ENCODE measurements at places on chromosomes 7 and 10.
A peak's percentile ranks its signal among the peaks of the same experiment; 100 is the strongest.

DNA sequence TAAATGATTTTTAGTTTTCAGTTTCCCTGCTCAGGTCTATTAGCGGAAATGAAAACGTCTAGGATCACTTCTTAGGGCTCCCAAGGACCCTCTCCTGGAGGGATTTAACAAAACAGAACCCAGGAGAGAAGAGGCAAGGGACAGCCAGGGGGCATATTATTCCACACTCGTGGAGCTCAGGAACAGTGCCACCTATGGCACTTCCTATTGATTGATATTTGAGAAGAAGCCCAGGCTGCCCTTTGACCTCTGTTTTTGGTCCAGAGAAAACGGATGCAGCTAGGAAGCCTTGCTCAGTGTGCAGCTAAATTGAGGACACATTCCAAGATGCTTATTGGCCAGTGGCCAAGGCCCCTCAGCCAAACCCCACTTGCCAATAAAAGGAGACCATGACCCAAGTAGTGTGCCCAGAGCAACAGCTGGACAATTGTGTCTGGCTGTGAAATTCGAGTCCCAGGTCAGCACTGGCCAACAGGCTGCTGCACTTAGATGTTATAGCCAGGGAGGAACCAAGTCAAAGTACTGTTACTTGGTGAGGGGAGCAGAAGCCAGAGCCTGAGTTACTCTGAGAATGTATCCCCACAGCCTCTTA lies 24.0 kb upstream of the GPNMB start:
- H3K27me3 ChIP-seq: no peaks in the 10 kb centered on the region
- H3K27ac ChIP-seq: no peak overlapping the region
- no peaks in the 10 kb centered on the region for H3K4me1 ChIP-seq
- no peak for DNase-seq
- H3K36me3 ChIP-seq: no peaks in the 10 kb centered on the region
- no peak overlapping the region for H3K4me3 ChIP-seq

DNA sequence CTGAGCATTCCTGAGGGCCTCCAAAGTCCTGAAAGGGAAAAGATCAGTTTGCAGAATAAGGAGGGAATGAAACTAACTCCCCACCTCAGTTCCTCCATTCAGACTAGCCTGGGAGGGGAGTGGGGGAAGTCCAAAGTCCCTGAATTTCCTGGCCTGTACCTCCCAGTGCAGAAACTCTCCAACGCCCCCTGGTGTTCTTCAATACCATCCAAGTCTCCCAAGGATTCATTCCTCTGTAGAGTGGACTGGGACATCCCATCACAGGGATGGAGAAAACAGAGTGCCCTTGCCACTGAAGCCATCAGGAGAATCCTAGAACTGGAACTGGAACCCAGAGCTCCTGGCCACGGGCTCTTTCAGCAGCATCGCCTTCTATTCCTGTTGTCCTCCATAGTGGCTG lies 1.6 kb upstream of the COL13A1 start:
- H3K27me3 ChIP-seq: peaks cover 16% of the 10 kb centered on the region
- H3K4me3 ChIP-seq: no peak overlapping the region
- no peaks in the 10 kb centered on the region for H3K4me1 ChIP-seq
- no peak overlapping the region for H3K27ac ChIP-seq
- no peaks in the 10 kb centered on the region for H3K36me3 ChIP-seq

- H3K4me1 ChIP-seq: no peaks in the 10 kb centered on the region
- no peak overlapping the region for H3K27ac ChIP-seq
- H3K4me3 ChIP-seq: no peak overlapping the region
- DNase-seq: peak; percentile 5
- H3K36me3 ChIP-seq: no peaks in the 10 kb centered on the region
Measured at GRCh38 chr7:154744256-154744860, 258.6 kb downstream of the PAXIP1 start.

DNA sequence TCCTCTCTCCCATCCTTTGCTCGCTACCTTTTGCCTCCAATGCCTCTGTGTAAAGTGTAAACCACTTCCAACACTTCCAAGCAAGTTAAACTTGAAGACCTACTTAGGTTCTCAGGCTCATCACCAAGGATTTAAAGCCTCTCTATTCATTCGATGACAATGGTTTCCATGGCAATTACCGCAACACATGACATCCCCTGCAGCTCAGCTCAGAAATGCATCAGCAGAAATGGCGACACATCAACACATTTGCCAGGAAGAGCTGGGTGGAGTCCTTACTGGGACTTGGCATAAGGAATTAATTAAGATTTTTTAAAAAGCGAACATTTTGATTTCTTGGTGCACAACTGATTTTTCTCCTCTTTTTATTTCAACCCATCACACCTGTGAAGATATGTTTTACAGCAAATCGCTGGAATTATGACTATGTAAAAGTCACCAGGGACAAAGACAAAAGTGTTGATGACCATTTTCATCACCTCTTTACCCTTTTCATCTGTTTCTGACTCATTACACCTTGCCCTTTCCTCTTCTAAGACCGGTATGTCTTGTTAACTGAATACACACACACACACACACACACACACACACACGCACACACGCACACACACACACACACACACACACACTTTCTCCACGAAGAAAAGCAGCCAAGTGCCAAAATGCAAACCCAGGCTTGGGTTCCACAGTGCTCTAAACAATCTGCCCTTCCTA lies 453.4 kb upstream of the CELF2 start:
- no peaks in the 10 kb centered on the region for H3K4me1 ChIP-seq
- H3K27ac ChIP-seq: no peak overlapping the region
- no peaks in the 10 kb centered on the region for H3K36me3 ChIP-seq
- no peak for DNase-seq
- H3K27me3 ChIP-seq: no peaks in the 10 kb centered on the region

DNA sequence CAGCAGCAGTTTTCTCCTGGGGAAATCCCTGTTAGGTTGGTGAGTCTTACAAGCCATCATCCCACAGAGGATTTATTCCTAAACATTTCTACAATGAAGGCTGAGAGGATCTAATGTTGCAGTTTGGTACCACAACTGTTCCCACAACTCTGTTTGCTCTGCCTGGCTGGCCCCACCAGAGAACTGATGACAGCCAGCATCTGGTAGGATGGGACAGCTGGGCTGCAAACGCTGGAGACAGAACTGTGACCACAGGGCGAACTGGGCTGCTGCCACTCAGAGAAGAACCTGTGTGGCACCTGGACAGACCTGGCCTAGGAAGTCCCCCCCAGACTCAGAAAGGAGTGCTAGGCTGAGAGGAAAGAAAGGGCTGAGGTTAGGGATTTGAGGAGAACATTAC lies 94.8 kb downstream of the CALN1 start:
- H3K4me1 ChIP-seq: no peaks in the 10 kb centered on the region
- H3K4me3 ChIP-seq: no peak overlapping the region
- no peak overlapping the region for H3K27ac ChIP-seq
- no peaks in the 10 kb centered on the region for H3K36me3 ChIP-seq

- H3K27me3 ChIP-seq: no peaks in the 10 kb centered on the region
- H3K27ac ChIP-seq: no peak overlapping the region
- no peak overlapping the region for H3K4me3 ChIP-seq
- no peaks in the 10 kb centered on the region for H3K4me1 ChIP-seq
- DNase-seq: no peak
Measured at GRCh38 chr10:93656155-93656554, 43.8 kb downstream of the PDE6C start.

GRCh38 chr7:122006687-122007086 lies 133.7 kb downstream of the PTPRZ1 start:
- H3K27ac ChIP-seq: no peak overlapping the region
- H3K36me3 ChIP-seq: no peaks in the 10 kb centered on the region
- DNase-seq: no peak
- H3K4me3 ChIP-seq: no peak overlapping the region
- H3K4me1 ChIP-seq: no peaks in the 10 kb centered on the region
- no peaks in the 10 kb centered on the region for H3K27me3 ChIP-seq

GRCh38 chr10:130470973-130471372 lies 334.8 kb downstream of the GLRX3 start:
- DNase-seq: no peak
- H3K4me3 ChIP-seq: no peak overlapping the region
- no peaks in the 10 kb centered on the region for H3K27me3 ChIP-seq
- no peaks in the 10 kb centered on the region for H3K4me1 ChIP-seq
- no peak overlapping the region for H3K27ac ChIP-seq

DNA sequence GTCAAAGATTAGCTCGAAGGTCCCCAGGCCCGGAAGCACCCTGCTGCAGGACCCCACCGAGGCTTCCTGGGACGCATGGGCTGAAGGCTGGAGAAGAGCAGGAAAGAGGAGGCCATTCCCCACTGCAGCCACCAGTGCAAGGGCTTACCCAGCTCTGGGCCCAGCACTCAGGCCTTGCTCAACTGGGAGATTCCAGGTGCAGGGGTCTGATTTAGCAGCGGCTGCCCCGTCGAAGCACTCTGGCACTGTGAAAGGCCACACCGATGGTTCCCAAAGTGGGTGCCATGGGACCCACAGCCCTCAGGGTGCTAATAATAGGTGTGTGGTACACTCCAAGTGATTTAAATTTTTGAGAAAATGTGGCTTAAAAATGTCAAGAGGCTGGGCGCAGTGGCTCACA lies 130.9 kb downstream of the OAT start:
- H3K27me3 ChIP-seq: no peaks in the 10 kb centered on the region
- no peak for DNase-seq
- H3K36me3 ChIP-seq: no peaks in the 10 kb centered on the region
- H3K4me1 ChIP-seq: no peaks in the 10 kb centered on the region
- H3K27ac ChIP-seq: no peak overlapping the region

GRCh38 chr10:84177541-84178141 lies 4.0 kb downstream of the GPR15LG start:
- H3K36me3 ChIP-seq: no peaks in the 10 kb centered on the region
- DNase-seq: peak; percentile 84
- H3K4me1 ChIP-seq: peaks cover 29% of the 10 kb centered on the region
- H3K27me3 ChIP-seq: no peaks in the 10 kb centered on the region

DNA sequence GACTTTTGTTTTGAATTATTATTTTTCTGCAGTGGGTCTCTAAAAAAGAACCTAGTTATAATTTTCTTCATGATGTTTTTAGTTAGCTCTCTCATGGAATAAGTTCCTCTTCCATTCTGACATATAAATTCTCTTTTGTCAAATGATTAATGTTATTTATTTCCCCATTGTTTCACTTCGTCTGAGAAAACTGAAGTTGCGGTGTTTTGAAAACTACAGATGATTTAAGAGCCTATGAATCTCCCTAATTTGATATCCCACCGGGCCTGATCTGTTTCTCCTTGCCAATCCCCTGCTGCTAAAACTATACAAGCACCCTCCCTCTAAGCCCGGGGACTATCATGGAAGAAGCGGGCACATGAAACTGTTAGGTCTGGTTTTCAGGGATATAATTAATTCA lies 41.4 kb downstream of the HTR7 start:
- no peaks in the 10 kb centered on the region for H3K27me3 ChIP-seq
- no peak overlapping the region for H3K4me3 ChIP-seq
- no peak for DNase-seq
- no peak overlapping the region for H3K27ac ChIP-seq

- H3K4me1 ChIP-seq: no peaks in the 10 kb centered on the region
- DNase-seq: no peak
- no peak overlapping the region for H3K4me3 ChIP-seq
Measured at GRCh38 chr7:148598351-148598750, 7.8 kb downstream of the C7orf33 start.

DNA sequence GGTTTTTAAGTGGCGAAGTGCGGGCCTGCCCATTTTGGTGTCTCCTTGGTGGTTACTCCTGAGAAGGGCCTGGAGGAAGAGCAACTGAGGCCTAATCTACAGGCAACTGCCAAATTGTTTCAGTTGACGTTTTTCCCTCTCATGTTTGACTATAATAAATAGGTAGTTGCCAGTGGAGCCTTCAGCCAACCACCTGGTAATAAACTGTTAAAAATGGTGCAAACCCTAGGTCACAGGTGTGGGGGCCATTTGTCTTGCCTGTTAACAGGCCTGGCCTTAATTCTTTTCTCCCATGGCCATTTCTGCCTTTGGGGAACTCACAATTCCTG lies 3.7 kb downstream of the IKZF1 start:
- no peaks in the 10 kb centered on the region for H3K36me3 ChIP-seq
- H3K27me3 ChIP-seq: no peaks in the 10 kb centered on the region
- peak overlapping the region; percentile 86 for H3K27ac ChIP-seq
- no peak for DNase-seq

DNA sequence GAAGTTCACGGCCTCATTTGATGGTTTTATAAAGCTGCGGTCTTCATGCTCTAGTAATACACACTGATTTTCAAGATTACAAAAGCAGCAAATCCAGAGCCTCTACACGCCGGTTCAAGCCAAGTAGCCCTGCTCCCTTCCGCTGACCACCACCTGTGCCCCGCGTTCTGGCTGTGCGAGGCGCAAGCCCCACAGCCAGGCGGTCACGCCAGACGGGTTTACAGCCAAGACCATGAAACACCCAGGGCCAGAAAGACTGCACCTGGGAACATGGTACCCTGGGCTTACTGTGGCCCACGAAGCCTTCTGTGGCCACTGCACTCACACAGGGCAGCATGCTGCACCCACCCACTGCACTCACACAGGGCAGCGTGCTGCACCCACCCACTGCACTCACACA lies 33.6 kb downstream of the GPER1 start:
- no peaks in the 10 kb centered on the region for H3K4me1 ChIP-seq
- no peaks in the 10 kb centered on the region for H3K36me3 ChIP-seq
- H3K27ac ChIP-seq: no peak overlapping the region
- no peak for DNase-seq
- no peak overlapping the region for H3K4me3 ChIP-seq
- no peaks in the 10 kb centered on the region for H3K27me3 ChIP-seq

- H3K36me3 ChIP-seq: no peaks in the 10 kb centered on the region
- H3K4me3 ChIP-seq: no peak overlapping the region
- H3K27ac ChIP-seq: no peak overlapping the region
- H3K27me3 ChIP-seq: no peaks in the 10 kb centered on the region
- no peaks in the 10 kb centered on the region for H3K4me1 ChIP-seq
Measured at GRCh38 chr10:1782841-1783240, 45.5 kb upstream of the ADARB2 start.

DNA sequence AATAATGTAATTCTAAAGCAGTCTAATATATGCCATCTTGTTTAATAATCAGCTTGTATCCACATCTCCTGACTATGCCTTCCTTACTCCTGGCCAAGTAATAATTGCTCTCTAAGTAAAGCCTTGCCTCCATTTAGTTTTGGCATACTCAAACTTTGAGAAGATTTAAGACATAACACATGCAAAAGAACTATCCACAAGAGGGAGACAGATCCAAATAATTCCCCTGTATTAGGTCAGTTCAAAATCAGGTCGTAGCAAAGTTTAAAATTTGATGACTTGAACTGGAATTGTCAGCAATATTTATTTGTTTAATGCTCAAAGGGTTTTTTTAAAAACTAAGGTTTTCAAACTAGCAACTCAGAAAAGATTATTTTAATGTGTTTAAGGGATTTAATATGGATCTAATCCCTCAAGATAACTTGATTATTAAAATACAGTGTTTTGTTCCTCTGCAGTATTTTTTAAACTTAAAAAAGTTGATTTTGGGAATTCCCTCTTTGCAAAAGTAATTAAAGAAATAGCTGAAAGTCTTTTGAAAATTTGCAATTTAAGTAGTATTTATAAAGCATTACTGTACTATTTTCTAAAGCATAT lies 95.3 kb downstream of the HDAC9 start:
- no peaks in the 10 kb centered on the region for H3K4me1 ChIP-seq
- DNase-seq: no peak
- H3K36me3 ChIP-seq: no peaks in the 10 kb centered on the region
- no peaks in the 10 kb centered on the region for H3K27me3 ChIP-seq
- no peak overlapping the region for H3K4me3 ChIP-seq

GRCh38 chr7:87359366-87359765 lies 13.9 kb downstream of the CROT start:
- no peaks in the 10 kb centered on the region for H3K4me1 ChIP-seq
- H3K36me3 ChIP-seq: no peaks in the 10 kb centered on the region
- no peak overlapping the region for H3K27ac ChIP-seq
- no peak overlapping the region for H3K4me3 ChIP-seq
- H3K27me3 ChIP-seq: no peaks in the 10 kb centered on the region

- H3K36me3 ChIP-seq: no peaks in the 10 kb centered on the region
- no peak for DNase-seq
- no peaks in the 10 kb centered on the region for H3K4me1 ChIP-seq
- no peak overlapping the region for H3K27ac ChIP-seq
Measured at GRCh38 chr10:122656741-122657140, 42.9 kb downstream of the C10orf120 start.
